Stimulated activated CD4-positive, alpha-beta T cell treated with anti-CD3 and anti-CD28 coated beads, Interleukin-15, amount 100 ng/mL, for 48 hours (primary cell): ENCODE measurements at places on chromosomes 2 and 18.

DNA sequence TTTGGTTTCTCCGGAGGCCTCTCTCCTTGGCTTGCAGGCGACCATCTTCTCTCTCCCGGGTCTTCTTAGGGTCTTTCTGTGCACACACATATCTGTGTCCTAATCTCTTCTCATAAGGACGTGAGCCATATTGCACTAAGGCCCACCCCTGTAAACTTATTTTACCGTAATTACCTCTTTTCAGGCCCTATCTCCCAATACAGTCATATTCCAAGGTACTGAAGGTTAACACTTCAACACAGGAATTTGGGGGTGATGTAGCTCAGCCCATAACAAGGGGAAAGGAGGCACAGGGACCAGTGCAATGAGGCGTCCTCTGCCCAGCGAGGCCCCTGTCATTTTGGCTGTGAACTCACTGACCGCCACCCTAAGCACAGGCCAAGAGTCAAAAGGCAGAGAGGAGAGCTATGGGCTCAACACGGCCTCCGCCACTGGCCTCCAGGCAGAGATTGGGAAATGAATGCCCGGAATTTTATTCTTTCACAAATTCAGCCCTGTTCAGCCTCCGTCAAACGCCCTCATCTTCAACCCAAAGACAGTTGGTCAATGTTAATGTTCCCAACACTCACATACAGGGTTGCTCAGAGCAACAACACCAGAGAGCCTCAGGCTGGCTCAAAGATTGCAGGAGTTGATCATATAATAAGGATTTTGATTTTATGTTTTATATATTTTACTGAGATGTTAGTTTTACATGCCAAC lies 15.9 kb upstream of the NMUR1 start:
- DNase-seq, result no peak

- DNase-seq, result no peak
Observed at GRCh38 chr2:48218169-48218568, 311.8 kb upstream of the STON1 start.

DNA sequence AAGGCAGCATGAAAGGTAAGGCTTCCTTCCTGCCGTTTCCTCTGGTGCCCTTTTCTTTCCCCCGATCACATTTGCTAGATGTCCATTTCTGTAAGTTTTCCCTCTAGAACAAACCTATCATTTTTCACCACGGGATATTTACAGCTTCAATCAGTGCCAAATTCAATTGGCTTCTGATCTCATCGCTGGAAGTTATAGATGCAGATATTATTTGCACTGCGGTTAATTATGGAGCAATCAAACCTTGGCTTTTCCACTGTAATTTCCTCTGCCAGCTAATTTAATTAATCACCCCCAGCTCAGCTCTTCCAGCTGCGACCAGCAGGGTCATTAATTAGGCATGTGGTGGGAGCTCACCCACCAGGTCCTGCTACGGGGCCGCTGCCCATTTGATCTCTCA lies 86.1 kb downstream of the GBX2 start:
- no peak for DNase-seq

DNA sequence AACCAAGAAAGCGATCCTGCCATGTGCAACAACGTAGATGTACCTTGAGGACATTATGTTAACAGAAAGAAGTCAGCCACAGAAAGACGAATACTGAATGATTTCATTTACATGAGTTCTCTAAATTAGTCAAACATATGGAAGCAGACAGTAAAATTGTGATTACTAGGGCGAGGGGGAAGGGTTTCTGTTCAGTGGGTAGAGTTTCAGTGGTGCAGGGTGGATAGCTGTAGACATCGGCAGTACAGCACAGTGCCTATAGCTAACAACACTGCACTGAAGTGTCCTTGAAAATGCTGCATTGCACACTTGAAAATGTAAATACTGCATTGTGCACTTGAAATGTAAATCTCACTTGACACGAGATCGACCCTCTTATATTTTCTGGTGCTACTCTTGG lies 275.3 kb downstream of the GALR1 start:
- no peak for DNase-seq

DNA sequence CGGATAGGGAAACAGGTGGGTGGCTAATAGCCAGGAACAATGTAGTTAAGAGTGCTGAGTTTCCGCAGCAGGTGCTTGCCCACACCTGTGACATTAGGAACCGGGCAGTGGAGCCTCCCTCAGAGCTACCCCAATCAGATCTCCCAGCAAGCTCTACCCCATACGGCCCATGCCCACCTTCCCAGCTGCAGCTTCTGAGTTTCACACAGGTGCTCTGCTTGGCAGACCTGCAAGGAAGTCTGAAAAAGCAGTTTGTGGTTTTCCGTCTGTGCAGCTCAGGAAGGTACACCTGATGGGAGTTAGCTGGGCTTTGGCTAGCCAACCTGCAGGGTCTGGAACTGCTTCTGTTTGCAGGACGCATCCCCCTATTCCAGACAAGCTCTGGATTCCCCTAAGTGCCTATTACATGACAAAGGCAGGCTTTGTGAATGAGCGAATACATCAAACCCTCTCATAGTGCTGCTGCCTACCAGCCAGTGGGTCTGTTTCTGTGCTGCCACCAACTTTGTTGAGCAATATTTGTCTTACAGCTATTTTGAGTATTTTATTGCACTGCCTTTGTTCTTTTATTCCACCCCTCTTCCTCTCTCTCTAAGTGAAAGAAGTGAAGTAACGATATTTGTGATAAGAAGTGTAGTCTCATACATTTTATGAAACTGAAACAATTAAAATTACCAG lies 24.7 kb upstream of the CEP68 start:
- DNase-seq, result no peak

- DNase-seq, result no peak
Observed at GRCh38 chr2:227642656-227643055, 23.9 kb upstream of the SCYGR5 start.

DNA sequence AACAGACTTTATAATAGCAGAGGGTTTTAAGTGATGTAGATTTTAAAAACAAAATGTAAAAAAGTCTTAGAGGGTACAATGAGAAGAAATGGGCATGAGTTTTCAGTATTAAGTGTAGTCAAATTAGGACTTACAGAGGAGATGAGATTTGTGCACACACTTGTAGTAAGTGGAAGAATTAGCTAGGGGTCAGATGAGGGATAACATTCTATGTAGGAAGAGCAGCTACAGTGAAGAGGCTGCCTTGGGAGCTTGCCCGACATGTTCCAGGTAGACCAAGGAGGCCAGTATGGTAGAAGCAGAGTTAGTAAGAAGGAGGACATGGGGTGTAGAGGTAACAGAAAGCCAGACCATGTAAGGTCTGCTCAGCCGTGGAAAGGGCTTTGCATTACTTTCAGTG lies 189.2 kb upstream of the DSEL start:
- DNase-seq, result no peak

GRCh38 chr2:157741819-157742484 lies 113.3 kb upstream of the ACVR1C start:
- DNase-seq, result no peak

DNA sequence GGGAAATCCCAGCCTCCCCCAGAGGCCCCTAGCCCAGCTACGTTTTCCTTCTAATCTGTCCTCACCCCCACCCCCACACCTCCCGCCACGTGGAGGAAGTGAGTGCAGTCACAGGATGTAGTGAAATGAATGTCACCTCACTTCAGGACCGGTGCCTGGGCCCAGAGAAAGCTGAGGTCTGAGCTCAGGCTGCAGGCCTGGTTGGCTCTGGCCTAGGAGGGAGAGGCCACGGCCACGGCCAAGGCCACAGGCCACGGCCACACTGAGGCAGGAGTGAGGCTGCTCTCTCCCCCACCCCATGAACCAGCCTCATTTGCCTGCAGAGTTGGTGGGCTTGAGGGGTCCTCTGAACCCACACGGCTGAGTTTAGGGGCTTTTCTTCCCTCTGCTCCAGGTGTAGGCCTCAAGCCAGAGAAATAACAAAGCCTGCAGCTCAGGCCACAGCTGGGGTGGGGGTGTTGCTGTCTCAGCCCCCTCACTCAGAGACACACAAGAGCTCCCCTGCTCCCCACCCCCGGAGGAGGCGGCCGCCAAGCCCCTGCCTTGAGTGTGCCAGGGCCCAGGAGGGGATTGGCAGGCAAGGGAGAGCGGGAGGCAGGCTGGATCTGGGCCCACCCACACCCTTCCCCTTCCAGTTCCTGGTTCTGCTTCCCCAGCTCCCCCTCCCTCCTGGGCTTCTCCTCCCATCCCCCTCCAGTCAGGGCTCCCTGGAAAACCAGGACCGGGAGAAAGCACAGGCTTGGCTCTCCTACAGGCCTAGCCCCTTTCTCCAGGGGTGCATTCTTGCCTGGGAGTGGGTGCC lies 27.0 kb downstream of the DNMT3A start:
- DNase-seq, result peak; percentile 93

DNA sequence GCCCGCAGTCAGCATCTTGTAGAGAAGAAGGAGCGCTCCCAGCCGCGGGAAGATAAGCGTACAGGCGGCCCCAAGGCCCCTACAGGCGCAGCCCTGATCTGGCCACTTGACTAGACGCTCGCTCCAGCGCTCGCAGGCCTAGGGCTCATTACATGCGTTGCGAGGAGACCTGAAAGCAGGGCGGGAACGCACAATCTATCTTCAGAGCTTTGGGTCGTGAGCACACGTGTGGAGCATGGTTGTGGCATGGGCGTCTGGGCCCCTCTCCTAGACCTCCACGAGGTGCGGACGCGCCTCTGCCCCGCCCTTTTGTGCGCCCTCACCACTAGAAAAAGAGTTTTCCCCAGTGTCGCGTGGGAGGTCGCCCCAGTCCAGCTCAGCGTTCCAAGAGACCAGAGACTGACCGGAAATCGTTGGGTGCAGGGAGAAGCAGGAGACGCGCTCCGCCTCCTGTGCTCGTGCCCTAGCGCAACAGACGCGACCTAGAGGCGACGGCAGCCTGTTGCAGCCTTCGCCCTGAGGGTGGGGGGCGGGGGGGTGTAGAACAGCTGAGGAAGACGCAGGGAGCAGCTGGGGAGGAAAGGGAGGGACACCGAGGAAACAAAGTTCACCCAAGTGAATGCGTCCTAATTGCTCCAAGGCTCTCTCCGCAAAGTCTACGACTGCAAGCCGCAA lies 12.6 kb downstream of the NR4A2 start:
- DNase-seq, result no peak

DNA sequence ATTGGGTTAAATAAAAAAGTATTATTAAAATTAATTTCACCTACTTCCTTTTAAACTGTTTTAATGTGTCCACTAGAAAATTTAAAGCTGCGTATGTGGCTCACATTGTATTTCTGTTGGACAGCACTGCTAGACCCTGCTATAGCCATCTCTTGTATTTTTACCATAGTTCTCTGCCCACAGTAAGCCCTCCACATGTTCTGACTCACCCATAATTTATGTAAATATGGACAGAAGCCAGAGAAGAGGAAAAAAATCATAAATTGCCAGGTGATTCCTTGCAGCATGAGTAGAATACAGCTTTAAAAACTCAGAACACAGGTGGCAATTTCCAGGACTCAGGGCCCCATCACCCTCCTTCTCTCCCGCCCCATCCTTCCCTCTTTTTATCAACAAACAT lies 142.4 kb upstream of the MEX3C start:
- DNase-seq, result no peak

- no peak for DNase-seq
Observed at GRCh38 chr2:124241-124880, 78.1 kb upstream of the FAM110C start.

DNA sequence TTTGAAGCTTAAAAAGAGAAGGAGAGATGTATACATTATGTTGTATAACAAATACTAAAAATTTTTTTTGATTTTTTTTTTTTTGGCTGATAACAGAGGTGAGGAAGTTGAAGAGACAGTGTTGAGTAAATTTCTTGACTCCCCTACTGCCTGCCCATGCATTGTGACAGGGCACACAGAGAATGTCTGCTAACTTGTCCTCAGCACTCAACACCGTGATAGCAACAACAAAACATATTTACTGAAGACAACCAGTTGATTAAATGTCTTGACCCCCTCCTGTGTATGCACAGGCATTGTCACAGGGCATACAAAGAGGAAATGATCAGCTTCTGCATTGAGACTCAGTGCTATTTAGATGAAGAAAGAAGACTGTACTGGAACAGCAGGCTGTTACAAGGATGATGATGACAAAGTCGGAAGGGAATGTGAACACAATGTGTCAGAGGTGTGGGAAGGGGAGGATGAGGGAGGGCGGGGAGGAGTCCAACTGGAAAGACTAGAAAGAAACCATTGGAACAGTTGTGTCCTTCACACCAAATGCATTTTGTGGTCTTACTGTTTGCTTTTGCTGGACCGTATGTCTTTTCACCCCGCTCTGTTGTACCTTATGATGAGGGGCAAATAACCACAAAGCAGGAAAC lies 89.5 kb downstream of the CERS6 start:
- DNase-seq, result no peak

GRCh38 chr2:10258726-10259125 lies 44.0 kb upstream of the HPCAL1 start:
- no peak for DNase-seq

- no peak for DNase-seq
Observed at GRCh38 chr18:59681521-59682004, 15.7 kb downstream of the CCBE1 start.

DNA sequence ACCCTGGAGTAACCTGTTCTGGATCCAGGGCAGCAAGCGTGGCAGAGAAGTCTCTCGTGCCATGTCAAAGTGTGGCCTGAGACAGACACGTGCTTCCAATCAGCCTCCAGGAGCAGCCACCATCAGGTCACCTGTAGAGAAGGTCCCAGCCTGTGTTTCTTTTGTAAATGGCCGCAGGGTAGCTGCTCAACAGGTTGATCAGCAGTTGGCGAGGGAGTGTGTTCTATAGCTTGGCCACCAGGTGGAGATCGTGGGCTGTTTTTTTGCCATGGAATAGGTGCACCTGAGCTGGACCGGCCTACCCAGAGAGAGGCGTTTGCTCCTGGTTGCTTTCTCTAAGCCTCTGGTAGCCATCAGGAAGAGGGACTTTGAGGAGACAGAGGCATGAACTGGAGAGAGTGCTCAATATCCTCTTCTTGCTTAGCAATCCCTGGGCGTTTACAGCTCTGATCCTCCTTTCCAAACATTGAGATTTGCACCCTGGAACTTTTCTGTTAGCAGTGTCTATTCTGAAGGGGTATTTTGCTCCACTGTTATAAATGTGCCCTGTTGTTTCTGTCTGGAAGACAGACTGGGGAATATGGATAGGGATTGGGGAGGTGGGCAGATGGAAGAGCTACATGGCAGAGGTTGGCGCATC lies 34.2 kb upstream of the EN1 start:
- DNase-seq, result peak; percentile 53

DNA sequence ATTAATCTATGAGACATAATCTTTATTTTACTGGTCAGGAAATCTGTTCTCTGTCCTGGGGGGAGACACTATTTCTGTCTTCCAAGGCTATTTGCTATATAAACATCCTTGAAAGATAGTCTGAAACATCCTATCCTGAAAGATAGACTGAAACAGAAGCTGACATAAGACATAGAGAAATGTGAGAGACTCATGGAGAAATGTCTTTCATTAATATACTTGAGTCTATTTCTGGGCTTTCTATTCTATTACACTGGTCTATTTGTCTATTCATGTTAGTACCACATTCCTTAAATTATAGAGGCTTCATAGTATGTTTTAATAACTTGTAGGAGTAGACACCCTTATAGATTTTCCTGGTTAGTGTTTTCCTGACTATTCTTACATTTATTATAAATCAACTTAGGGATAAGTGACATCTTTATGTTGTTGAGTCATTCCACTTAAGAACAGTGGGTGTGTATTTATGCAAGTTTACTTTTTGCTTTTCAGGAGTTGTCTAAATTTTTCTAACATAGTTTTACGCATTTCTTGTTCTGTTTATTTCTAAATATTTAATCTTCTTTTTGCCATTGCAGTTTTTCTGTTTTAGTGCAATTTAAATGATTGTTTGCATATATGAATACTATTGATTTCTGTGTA lies 244.9 kb upstream of the ZSWIM2 start:
- no peak for DNase-seq
